Bone marrow (tissue), 2 donors: ENCODE measurements at places on chromosomes 16 and 17.

- DNase-seq: no peak
Observed at GRCh38 chr16:86232496-86232895, 277.8 kb upstream of the FOXF1 start.

GRCh38 chr16:66576296-66576695 lies 3.0 kb upstream of the CMTM2 start:
- no peak for DNase-seq

GRCh38 chr16:71775949-71776348 lies 32.7 kb downstream of the AP1G1 start:
- no peak for DNase-seq

DNA sequence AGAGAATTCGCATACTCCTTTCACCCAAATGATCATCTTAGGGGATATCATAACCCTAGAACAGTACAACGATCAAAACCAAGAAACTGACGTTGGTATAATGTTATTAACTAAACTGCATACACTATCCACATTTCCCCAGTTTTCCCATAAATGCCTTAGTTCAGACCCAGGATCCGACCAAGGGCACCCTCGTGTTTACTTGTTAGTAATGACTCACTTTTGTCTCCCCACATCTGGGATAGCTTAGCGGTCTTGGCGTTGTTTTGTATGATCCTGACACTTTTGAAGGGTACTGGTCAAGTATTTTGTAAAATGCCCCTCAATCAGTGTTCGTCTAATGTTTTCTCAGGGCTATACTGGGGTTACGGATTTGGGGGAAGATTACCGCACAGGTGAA lies 8.0 kb downstream of the HS3ST3A1 start:
- no peak for DNase-seq

- DNase-seq: no peak
Observed at GRCh38 chr17:81898029-81898866, 3.8 kb upstream of the NPB start.

DNA sequence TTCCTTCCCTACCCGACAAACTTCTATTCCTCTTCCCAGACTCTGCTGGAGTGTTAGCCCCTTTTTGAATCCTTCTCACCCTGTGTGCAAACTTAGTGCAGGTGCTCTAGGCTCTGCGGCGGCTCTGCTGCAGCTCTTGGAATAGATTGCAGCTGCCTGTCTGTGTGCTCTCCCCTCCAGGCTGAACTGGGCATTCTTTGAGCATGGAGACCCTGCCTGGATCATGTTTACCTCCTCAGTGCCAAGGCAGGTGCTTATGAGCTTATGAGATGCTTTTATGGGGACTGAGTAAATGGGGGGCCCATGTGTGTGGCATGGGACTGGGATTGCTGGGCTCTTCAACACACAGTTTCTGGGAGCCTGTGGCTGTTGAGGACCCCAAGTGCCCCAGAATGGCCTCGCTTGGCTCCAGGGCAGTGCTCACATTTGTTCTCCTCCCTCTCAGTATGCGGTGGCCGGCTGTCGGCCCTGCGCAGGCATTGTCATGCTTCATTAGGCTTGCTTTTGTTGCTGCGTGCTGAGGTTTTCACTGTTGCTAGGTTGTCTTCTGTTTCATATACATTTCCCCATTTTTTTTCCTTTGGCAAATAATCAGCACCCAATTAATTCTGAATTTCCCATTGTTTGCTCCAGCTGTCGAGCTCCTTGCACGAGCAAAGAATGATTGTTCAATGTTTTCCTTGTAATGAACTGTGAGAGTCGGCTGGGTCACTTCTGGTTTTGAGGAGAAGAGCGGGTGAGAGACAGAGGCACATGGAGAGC lies 185.5 kb upstream of the NLRP1 start:
- DNase-seq: no peak

DNA sequence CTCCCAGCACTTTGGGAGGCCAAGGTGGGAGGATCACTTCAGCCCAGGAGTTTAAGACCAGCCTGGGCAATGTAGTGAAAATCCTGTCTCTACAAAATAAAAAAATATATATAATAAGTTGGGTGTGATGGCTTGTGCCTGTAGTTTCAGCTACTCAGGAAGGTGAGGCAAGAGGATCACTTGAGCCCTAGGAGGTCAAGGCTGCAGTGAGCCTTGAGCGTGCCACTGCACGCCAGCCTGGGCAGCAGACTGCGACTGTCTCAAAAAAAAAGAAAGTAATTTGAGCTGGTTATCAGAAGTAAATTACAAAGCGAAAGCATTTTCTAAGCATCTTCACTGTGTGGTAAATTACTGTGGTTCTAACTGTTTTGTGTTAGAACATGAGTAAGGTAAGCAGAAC lies 66.2 kb downstream of the NQO1 start:
- no peak for DNase-seq

DNA sequence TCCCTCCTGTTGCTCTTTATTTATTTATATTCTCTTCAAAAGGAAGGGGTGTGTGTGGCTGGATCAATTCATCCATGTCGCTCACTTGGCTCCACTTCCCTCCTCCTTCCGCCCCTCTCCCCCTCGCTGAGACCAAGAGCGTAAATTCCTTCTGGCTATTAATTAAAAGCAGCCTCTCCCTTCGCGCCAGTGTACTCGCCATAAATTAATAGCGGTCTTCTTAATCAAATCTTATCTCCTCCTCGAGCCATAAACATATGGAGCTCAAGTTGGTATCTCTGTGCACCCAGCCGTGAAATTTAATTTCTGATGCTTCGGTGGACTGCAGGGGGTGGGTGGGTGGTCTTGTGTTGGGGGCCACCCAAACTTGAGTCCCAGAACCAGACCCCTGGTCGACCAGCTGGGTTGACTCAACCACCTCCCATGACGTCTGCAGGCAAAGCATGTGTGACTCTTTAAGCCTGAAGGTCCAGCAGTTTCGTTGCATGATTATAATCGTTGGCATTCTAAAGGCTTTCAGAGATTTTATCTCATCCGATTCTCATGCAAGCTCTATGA lies 57.9 kb downstream of the SDK2 start:
- no peak for DNase-seq

- DNase-seq: peak; percentile 9
Observed at GRCh38 chr16:8905168-8905762, 23.1 kb downstream of the LITAFD start.

- DNase-seq: no peak
Observed at GRCh38 chr16:76941113-76941512, 249.9 kb upstream of the MON1B start.
